ENCODE measurements at places on chromosomes 7 and 10. TPM values are rescaled to one million over a fixed set of nuclear protein-coding genes. Genes with fewer than 3 reads are reported as not detected.

DNA sequence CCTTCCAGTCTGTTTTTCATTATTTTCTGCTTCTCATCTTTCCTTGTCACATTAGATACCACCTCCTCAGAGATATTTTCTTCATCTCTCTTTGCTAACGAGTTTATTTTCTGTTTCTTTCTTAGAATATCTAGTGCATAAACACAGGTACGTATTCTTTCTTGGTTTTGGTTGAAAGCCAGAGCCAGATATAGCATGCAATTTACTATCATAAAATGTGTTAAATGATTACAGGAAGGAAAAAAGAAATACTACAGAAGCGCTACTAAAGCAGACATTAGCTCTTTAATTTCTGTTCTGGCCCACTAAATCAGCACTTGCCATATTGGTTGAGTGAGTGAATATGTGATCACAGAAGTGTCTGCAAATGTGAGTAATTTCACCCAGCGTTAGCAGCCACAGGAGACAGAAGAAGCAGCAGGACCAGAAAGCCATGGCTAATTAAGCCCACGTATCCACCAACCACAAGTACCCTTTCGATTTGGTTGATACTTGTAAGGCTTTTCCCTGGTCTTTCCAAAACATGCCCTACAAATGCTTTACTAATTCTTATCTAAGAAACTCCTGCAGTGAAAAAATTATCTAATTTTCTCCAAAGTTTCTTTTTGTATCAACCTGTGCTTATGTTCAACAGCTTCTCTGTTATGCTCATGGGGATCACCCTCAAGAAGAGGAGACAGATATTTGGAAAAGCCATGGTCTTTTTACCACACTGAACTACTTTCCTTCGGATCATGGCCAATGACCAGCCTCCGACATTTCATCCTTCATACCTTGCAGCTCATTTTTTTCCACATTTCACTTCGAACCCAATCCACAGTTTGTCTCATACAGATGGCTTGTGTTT, 23.1 kb upstream of the MACC1 start:
- DNase-seq = no peak

- DNase-seq = no peak
These were observed 48.3 kb upstream of the STEAP4 start for GRCh38 chr7:88355011-88355410.

- no peak for DNase-seq
These were observed 41.0 kb upstream of the AMPH start for GRCh38 chr7:38671911-38672905.

DNA sequence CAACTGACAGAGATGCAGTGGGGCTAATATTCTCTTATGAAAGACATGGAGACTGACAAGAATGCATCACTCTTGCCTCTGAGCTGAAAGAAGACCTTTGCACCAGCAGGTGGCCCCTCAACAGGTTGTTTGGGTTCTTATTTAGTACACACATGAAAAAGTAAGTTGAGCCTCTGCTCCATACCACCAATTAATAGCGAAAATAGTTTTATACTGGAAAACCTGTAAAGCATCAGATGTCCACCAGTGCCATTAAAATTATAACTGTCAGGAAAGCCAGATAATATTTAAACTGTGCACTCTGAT, 26.3 kb upstream of the FAM13C start:
- DNase-seq = no peak

DNA sequence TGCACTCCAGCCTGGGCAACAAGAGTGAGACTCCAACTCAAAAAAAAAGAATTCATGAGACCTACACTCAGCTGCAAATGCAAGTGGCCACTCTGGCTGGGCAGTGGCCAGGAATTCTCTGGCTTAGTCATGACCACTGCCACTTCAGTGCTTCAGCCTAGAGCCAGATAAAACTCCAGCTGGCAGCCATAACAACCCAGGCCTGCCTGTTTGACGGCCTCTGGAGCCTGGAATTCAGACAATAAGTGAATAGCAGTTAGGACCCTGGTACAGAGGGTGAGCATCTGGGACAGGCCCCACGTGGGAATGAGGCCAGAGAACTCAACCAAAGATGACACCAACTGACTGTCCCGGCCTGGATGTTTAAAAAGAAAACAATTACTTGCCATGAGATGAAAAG, 18.9 kb downstream of the RCC1L start:
- DNase-seq = no peak

GRCh38 chr7:27697861-27698430, 35.3 kb upstream of the HIBADH start:
- peak; percentile 34 for DNase-seq

GRCh38 chr10:24349379-24350001, 140.6 kb downstream of the KIAA1217 start:
- DNase-seq = no peak

Gene ALOX5
- total RNA-seq = 7.4 TPM

Gene TMEM213
- total RNA-seq = 13.3 TPM

Gene ECHDC3
- total RNA-seq = 44.5 TPM

Gene PHYHIPL
- not detected for total RNA-seq

Gene STAG3
- total RNA-seq = 0.34 TPM

Measured in lower leg skin (tissue), 4 donors.